Gastrocnemius medialis (tissue), 4 donors: ENCODE measurements at places on chromosomes 3 and 15. TPM values are rescaled to one million over a fixed set of nuclear protein-coding genes. Genes with fewer than 3 reads are reported as not detected.

The WDR72 gene
- total RNA-seq = not detected

The STARD5 gene
- total RNA-seq = 0.36 TPM

The TRANK1 gene
- total RNA-seq = 2.1 TPM

The SPESP1 gene
- 1.3 TPM for total RNA-seq

The ALDH1L1 gene
- total RNA-seq = 77.6 TPM

The GP9 gene
- 0.42 TPM for total RNA-seq

The FBXL22 gene
- 0.89 TPM for total RNA-seq

The TMEM158 gene
- 3.8 TPM for total RNA-seq

The DGKG gene
- 6.5 TPM for total RNA-seq

The LPP gene
- total RNA-seq = 56.0 TPM

The CCDC9B gene
- 26.3 TPM for total RNA-seq

The CHRD gene
- 3.8 TPM for total RNA-seq

The PAQR9 gene
- total RNA-seq = not detected

The RPS17 gene
- total RNA-seq = 1,634 TPM

The PLS1 gene
- total RNA-seq = 5.4 TPM

The ROBO2 gene
- total RNA-seq = 0.07 TPM

The EFCC1 gene
- total RNA-seq = 0.41 TPM

The CIB2 gene
- 14.4 TPM for total RNA-seq

The TGM5 gene
- total RNA-seq = not detected

The OSTN gene
- total RNA-seq = not detected

The OXTR gene
- not detected for total RNA-seq

The SLC12A1 gene
- not detected for total RNA-seq

The CYP1A2 gene
- not detected for total RNA-seq

The LYZL4 gene
- total RNA-seq = not detected

The DPPA4 gene
- not detected for total RNA-seq

The FAM81A gene
- total RNA-seq = 0.07 TPM

The AMIGO3 gene
- total RNA-seq = 0.42 TPM

The NUP210 gene
- total RNA-seq = 1.7 TPM

The CIAO2A gene
- total RNA-seq = 65.2 TPM

The HEG1 gene
- 27.1 TPM for total RNA-seq

The SCN11A gene
- 0.04 TPM for total RNA-seq

The SMCO1 gene
- total RNA-seq = 2.2 TPM

The GALNT15 gene
- 57.6 TPM for total RNA-seq
